ENCODE measurements at places on chromosomes 7 and 10. TPM values are rescaled to one million over a fixed set of nuclear protein-coding genes. Genes with fewer than 3 reads are reported as not detected.

DNA sequence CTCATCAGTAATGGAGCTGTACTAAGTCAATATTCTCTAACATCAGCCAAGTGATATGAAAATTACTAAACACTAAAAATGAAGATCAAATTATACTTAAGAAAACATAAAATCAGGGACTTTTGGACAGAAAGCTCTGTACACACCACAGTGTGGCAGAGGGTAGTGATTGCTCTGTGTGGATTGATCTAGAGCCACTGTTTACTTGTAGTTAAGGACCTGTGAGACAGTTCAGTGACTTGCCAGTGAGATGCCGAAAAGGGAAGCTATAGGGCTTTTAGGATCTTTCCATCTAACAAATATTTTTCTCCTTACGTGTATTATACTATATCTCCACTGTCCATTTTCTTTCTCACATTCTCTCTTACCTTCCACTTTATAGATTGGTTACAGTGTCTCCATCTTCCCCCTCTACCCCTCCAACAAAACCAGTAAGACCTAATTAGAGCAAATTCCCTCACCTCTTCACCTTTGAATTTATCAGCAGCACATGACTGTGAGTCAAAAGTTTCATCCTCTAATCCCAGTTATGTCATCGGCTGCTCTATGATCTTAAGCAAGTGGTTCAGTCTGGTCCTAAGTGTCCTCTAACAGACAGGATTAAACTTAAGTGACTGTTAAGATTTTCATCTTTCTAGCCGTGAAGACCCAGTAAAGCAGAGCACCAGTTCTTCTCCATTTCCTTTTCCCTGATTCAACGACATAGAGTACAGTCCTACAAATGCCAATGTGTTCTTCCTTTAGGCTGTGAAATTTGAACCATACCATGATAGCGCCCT, 6.9 kb downstream of the PIK3CG start:
- no peak for DNase-seq

GRCh38 chr7:42956062-42956461, 23.9 kb downstream of the MRPL32 start:
- DNase-seq = no peak

- no peak for DNase-seq
Observed at GRCh38 chr10:21170216-21170615, 273.1 kb upstream of the NEBL start.

Gene FAM25C
- total RNA-seq = not detected
